Stimulated activated memory B cell treated with anti-CD40 and anti-IgM and Interleukin-4, amounts not matched to agents 10 μg/mL and 1 μg/mL and 100 μg/mL, for 72 hours (primary cell): ENCODE measurements at places on chromosomes 5 and 9.

DNA sequence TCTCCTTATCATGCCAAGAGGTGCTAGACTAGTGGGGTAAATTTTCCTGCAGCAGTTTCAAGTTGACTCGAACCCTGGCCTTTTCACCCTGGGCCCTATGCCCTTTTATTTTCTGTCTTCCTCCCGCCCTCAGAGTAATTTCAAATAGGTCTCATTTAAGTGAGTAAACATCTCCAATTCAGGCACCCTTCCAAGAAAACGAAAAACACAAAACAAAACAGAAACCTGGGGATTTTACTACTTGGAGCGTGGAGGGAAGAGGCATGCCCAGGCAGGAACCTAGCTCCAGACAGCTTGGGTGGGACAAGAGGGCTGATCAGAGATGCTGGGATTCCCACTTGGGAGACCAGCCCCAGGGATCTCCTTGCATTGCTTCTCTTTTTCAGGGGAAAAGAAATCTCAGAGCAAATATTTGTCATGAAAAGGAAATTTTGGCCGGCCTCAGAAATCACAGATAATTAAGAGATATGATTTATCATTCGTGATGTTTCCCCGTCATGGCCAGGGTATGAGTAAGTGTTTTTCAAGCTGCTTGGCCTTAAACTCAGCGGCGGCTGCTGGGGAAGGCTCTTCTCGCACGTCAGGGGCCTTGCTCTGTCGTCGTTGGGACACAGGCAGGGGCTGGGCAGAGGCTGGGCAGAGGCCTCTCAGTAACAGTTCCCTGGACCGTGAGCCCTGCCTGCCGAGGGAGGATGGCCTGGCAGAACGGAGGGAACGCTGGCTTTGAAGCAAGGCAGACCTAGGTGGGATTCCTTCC is 248.6 kb upstream of the KLF4 start:
- ATAC-seq = no peak

- ATAC-seq = no peak
Measured at GRCh38 chr5:145983446-145983845, 47.1 kb downstream of the SH3RF2 start.

GRCh38 chr5:131112424-131112823 is 52.6 kb downstream of the HINT1 start:
- no peak for ATAC-seq

GRCh38 chr5:29950416-29951145 is 1242.9 kb upstream of the CDH6 start:
- no peak for ATAC-seq

GRCh38 chr5:147918101-147918685 is 11.9 kb upstream of the C5orf46 start:
- ATAC-seq = no peak

- ATAC-seq = no peak
Measured at GRCh38 chr9:136626740-136627642, 35.7 kb upstream of the EGFL7 start.

- ATAC-seq = no peak
Measured at GRCh38 chr9:129225815-129226214, 47.8 kb upstream of the IER5L start.

DNA sequence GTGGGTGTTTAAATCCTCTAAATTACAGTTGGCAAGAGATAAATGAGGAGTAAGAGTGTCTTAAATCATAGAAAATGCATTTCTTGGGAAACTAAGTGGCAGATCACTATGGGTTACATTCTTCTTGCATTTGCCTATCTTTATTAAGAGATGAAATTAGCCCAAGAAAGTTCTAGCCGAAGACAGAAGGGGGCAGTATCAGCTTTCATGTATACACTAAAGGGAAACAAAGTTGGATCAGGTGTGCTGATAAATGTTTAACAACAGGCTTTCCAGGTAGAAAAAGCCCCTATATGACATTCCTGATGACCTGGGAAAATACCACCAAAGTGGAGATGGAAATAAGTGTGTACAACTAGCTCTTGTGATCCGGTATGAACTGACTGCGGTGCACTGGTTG is 81.9 kb upstream of the TLR4 start:
- ATAC-seq = no peak

DNA sequence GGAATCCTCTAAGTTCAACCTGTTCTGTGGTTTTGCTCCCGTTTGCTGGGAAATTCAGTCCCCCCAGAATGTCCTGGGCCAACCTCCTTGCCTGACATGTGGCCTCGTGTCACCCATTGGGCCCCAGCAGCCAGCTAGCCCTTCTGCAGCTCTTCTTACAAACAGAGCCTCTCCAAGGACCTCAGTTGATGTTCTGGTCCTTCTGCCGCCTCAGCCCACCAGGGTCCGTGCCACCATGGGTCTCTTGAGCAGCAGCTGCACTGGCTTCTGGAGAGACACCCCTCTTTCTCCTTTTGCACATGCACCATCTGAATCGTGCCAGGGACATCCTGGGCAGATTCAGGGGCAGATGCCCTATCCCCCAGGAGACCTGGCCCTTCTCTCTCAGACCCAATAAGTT is 85.0 kb downstream of the LMX1B start:
- ATAC-seq = no peak

DNA sequence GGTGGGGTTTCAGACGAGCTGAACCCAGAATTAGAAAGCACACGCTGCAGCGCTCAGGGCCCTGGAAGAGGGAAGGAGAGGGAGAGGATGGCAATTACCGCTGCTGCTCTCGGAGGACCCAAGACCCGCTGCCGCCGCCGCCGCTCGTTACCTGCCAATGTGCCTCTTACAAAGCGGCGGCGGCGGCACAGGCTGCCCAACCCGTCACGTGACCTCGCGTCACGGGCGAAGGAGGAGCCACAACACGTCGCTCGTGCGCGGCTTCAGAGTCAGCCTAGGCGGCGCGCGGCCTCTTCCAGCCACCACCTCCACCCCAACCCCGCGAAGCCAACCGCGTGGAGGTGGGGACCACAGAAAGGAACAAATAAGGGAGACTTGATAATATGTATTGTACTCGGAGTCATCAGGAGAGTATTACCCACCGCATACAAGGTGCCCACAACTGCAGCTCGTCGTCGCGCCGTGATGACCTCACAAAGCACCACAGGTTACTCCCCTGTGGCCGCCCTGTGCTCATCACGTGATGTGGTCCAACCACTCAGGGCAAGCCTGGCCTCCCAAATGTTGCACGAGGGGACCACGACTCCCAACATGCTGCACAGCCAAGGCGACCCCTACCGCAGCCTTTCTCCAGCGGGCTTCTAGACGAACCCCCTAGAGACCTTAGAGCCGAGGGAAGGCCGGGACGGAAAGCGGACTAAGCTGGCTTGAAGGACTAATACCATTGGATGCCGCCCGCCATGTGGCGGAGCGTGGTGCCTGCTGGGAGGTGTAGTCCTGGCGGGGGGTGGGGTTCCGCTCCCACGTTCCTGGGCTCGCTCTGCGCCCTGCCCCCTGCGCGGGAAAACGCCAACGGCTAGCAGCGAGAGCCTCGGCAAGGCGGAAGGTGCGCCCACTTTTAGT is at the start of gene UBAP2:
UBAP2 (minus strand) TSS at position 161 of the 903 bp plus-strand sequence. CDS start 31,739 bp downstream, outside the sequence.
- peak; percentile 93 for ATAC-seq

DNA sequence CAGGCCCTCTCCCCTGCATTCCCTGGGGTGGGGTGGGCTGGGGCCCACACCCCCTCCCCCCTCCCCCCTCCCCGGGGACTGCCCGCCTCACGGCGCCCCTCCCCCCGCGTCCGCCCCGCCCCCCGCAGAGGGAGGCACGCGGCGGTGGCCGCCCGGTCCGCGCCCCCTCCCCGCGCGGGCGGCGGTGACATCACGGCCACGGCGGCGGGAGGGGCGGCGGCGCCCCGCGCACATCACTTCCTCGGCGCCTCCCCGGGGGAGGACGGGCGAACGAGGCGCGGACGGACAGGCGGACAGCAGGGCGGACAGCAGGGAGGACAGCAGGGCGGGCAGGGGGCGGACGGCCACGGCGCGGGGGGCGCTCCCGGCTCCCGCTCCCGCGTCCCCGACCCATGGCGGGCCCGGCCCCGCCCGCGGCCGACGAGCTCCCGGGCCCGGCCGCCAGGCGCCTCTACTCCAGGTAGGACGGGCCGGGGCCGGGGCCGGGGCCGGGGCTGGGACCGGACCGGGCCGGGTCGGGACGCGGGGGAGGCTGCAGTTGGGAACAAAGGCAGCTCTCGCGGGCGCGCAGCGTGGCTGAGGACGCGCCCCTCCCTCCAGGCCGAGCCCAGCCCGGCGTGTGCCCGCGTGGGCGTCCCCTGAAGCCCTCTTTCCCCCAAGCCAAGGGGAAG is at the start of gene GPSM1:
GPSM1 (plus strand) TSS at position 236 of the 671 bp plus-strand sequence; CDS start at position 393, 157 bp downstream.
- ATAC-seq = peak; percentile 18

DNA sequence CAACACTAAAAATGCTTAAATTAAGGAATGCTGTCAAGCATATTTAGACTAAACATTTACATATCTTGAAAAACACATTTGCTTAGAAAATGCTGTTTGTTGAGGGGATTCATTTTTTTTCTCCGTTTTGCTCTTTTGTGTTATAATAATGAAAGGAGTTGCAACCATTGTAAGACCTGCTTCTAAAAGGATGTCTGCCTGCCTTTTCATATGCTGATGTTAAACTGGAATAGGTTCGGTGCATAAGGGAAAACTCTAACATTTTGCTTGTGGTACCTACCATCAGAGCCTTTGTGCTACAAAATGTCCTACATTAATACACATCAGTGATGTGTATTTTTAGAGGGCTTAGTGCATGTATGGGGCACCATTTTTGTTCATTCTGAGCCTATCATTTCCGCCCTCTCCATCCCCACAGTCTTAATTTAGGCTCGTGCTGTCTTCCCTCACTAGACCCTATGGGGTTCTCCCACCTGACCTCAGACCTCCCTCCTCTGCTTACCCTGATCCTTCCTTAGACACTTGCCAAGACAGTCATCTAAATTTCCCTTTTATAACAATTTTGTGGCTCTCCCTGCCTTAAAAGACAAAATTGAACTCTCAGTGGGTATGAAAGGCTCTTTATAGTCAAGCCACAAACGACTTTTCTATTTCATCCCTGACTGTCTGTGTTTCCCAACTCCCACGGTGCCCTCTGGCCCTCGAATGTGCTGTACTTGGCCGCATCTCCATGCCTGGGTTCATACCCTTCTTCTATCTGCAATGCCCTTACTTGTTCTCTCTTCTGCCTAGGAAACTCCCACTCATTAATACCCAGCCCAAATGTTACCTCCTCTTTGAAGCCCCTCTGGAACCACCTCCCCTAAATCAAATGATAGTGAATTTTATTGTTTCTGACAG is 61.2 kb downstream of the CMYA5 start:
- ATAC-seq = no peak
